ENCODE measurements at places on chromosomes 12 and 14.

DNA sequence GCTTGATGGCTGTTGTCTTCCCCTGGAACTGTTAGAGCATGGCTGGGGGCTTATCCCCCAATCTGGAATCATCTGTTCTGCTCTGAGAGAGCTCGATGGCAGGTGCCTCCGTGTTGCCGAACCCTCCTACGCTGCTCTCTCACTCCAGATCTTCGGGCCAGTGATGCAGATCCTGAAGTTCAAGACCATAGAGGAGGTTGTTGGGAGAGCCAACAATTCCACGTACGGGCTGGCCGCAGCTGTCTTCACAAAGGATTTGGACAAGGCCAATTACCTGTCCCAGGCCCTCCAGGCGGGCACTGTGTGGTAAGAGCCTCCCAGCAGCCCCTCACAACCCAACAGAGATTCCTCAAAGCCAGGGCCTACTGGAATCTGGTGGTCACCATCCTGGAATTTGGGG lies 33.0 kb downstream of the ALDH2 start:
- no peak for DNase-seq

DNA sequence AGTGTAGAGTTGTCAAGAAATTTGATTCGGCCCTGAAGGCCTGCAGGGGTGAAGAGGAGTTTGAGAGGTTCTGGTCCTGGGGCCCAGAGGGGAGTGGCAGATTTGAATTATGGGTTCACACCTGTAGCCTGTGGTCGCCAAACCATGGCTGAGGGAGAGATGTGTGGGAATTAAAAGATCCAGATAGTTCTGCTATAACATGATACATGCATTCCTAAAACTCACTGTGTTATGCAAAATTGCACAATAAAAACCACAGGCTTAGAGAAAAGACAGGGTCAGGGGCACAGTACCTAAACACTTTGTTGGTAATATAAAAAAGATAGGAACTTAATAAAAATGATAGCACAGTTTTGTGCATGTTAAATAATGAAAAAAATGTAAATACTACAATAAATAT lies 106.2 kb downstream of the TMEM30B start:
- DNase-seq = no peak

- no peak for DNase-seq
These were observed 17.2 kb upstream of the PSMC1 start for GRCh38 chr14:90239139-90239538.

DNA sequence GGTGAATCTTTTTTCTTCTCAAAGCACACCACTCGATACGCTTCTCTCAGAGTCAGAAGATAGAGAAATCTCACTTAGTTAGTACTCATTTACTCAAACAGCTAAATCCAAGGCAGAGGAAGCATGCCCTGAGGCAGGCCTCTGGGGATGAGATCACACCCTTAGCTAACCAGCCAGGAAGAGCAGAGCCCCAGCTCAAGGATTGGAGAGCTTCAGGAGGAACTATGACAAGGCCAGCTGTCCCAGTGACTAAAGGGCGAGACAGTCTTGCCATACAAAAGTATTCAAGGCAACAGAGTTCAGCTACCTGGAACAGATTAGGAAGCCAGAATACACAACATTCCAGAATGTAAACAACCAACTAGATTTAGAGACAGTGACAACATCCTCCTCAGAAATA lies 197.7 kb upstream of the CCDC196 start:
- no peak for DNase-seq

- DNase-seq = no peak
These were observed 2.6 kb downstream of the RTL1 start for GRCh38 chr14:100900837-100901390.

- DNase-seq = no peak
These were observed 24.5 kb downstream of the GNPTAB start for GRCh38 chr12:101806265-101806664.

All from activated CD4-positive, alpha-beta T cell treated with anti-CD3 and anti-CD28 coated beads, Interleukin-2, amount 50 U/mL, for 4 hours (primary cell).